ENCODE measurements at places on chromosomes 6 and 20.

DNA sequence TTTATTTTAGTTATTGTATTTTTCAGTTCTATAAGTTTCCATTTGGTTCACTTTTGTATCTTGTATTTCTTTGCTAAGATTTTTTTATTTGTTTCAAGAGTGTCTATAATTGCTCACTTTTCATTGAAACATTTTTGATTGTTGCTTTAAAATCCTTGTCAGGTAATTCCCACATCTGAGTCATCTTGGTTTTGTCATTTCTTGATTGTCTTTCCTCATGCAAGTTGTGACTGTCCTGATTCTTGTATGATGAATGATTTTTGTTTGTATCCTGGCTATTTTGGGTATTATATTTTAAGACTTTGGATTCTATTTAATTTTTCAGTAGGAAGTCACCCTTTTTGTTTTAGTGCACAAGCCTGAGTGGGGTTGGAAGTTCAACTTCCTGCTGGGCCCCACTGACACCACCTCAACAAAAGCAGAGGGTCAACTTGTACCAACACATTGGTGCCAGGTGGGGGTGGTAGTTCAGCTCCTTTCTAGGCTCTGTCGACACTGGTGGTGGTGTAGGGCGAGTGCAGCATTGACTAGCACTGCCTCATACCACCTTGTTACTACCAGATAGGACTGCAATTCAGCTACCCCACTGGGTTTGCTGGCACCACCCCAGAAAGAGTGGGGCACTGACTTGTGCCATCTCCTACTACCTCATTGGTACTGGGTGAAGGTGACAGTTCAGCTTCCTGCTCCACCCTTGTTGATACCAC is 8.8 kb downstream of the RSPH3 start:
- no peak for DNase-seq

DNA sequence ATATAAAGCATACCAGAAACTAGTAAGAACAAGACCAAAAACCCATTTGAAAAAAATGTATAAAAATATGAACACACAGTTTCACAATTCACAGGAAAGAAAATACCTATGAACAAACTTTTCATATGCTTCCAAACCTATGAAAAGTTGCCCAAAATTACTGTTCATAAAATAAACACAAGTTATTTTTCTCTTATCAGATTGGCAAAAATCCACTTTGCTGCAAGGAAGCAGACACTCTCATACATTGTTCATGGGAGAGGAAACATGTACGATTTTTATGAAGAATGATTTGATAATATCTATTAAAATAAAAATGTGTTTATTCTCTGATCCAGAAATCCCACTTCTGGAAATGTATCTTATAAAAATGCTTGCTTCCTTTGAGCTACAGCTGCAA is 40.0 kb upstream of the OCSTAMP start:
- no peak for DNase-seq

GRCh38 chr6:6314596-6314995 is 5.9 kb downstream of the F13A1 start:
- no peak for DNase-seq

DNA sequence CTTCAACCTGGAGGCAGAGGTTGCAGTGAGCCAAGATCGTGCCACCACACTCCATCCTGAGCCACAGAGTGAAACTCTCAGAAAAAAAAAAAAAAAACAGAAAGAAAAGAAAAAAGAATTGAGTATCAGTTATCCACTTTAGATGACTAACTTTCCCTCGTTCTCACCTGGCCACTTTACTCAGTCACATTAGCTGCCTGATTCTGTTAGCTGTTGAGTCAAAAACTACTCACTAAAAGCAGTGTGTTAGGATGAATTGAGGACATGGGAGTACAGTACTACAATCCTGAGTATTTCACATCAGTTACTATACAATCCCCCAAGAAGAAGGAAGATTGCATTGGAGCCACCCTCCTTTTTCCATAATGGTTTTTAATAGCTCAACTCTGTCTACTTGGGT is 114.6 kb downstream of the ADAT2 start:
- DNase-seq, result no peak

DNA sequence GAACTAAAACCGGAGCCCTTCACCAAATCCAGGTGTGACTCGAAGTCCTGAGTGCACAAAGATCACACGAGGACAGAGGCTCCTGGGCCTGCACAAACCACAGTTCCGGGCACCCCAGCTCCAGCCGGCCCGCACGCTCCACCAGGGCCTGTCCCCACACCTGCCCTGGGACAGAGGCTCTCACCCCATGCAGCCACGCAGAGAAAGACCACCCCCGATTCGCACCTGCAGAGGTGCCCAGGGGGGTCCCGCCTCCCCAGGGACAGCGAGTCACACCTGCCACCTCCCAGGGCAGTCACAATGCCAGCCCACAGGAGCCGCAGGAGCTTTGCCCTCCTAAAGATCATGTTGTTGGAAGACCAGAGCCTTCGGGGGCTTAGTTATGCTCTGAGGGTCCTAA is 25.4 kb upstream of the MRGBP start:
- no peak for DNase-seq

GRCh38 chr6:154594496-154595198 is 84.2 kb upstream of the CNKSR3 start:
- DNase-seq, result no peak

DNA sequence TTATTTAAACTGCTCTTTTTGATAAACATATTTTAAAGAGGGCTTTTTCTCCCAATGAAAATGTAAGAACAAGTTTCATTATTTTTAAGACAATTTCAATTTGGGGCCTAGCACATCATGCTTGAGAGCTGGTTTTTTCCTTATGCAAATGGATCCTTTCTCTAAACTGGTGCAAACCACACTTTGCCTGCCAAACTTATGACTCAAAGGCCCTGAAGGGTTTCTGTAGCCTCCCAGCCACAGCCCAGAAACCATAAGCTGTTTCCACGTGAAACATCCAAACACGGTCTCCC is 451 bp upstream of the HSF2 start:
- no peak for DNase-seq

GRCh38 chr6:53134601-53135235 is 13.9 kb downstream of the GCM1 start:
- no peak for DNase-seq

- no peak for DNase-seq
These were observed 21.2 kb upstream of the AFDN start for GRCh38 chr6:167805349-167806060.

- no peak for DNase-seq
These were observed 113.7 kb downstream of the CDH26 start for GRCh38 chr20:60071965-60072364.

DNA sequence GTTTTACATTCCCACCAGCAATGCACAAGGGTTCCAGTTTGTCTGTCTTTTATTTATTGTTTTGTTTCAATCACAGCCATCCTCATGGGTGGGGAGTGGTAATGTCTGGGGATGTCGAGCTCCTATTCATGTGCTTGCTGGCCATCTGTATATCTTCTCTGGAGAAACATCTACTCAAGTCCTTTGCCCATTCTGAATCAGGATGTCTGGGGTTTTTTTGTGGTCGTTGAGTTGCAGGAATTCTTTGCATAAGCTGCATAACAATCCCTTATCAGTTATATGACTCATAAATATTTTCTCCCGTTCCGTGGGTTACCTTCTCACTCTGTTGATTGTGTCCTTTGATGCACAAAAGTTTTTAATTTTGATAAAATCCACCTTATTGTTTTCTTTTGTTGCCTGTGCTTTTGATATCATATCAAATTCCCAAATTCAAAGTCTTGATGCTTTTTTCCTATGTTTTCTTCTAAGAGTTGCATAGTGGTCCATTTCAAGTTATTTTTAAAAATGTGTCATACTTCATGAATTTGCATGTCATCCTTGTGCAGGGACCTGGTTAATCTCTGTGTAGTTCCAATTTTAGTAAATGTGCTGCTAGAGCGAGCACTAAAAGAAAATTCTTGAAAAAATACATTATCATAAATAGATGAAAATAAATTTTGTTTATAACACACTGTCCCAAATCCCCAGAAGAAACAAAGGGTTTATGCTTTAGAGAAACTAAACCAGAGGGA is 54.9 kb upstream of the PDE10A start:
- DNase-seq, result no peak

Data from stimulated activated CD4-positive, alpha-beta T cell treated with anti-CD3 and anti-CD28 coated beads, Interleukin-2, amount 100 ng/mL, for 4 hours (primary cell).